ENCODE measurements at places on chromosomes 7 and 10.

GRCh38 chr10:93384006-93384405 lies 98.1 kb downstream of the MYOF start:
- DNase-seq = no peak

GRCh38 chr7:140035400-140036223 lies 27.1 kb downstream of the PARP12 start:
- no peak for DNase-seq

GRCh38 chr7:15399441-15399840 lies 162.4 kb downstream of the AGMO start:
- no peak for DNase-seq

DNA sequence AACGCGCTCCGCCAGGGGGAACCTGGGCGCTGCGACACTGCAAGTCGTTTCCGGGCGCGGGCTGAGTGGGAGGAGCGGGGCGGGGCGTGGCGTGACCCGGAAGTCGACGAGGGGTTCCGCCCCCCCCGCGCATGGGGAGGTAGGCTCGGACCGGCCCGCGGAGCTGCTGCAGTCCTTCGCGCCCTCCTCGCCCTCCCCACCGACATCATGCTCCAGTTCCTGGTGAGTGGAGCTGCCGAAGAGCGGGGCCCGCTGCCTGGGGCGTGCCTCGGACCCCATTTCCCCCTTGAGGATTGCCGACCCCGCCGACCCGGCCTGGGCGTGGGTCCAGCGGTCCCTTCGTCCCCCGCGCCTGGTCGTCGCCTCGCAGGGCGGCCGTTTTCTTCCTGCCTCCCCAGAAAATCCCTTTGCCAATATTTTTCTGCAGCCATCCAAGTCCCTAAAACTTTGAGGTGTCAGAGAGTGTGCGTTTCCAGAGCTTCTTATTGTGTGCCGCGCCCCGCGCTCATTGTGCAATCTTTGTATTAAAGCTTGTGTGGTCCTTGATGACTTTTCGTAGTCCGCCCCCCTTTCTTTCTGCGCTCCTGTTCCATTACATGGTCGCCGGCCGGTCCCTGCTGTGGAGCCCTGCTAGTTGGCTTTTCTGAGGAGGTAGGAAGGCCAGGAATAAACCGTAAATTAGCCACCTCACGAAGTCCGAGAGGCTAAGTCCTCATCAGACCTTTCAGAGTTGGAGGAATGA lies at the start of gene STMP1:
Gene STMP1 (plus strand): TSS at position 142 of the 742 bp plus-strand sequence.
- peak; percentile 94 for DNase-seq
